ENCODE measurements at places on chromosomes 12 and 14. TPM values are rescaled to one million over a fixed set of nuclear protein-coding genes. Genes with fewer than 3 reads are reported as not detected.

DNA sequence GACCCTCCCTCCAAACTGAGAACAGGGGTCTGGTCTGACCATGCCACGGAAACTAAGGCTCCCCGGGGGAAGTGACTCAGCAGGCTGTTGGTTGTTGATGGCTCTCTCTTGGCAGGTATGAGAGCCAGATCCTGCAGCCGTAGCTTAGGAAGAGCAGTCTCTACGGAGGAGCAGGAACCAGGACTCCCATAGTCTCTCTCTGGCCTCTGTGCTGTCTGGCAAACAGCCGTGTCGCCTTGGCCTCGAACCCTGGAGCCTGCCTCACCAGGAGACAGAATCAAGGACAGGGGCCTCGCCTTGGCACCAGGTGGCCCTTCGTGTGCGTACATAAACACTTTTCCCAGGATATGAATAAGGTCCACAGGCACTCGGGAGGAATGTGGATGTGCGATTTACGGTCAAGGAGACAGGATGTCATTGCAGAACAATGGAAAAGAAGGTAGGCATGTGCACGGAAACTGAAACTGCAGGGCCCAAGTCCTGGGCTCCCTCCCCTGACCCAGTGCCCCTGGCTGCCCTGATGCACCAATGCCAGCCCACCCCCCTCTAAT is 7.9 kb downstream of the VWF start:
- DNase-seq = no peak
- H3K36me3 ChIP-seq = no peaks in the 10 kb centered on the region

DNA sequence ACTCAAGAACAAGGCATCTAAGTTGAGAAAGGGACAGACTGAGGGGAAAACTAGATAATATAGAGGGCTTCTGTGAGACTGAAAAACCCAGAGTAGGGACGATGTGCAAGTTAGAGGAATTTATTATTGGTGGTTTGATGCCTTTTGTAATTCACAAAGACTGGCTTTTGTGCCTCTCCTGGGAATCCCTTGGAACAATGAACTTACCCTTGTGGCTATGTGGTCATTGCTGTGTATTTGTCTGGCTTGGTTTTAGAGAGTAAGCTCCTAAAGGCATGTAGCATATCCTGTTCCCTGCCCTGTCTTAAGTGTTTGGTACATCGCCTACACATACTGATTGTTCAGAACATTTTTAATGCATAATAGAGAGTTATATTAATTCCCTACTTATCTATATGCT is 26.6 kb downstream of the DCN start:
- H3K27ac ChIP-seq = no peak overlapping the region
- DNase-seq = no peak
- no peak overlapping the region for H3K4me3 ChIP-seq
- H3K36me3 ChIP-seq = no peaks in the 10 kb centered on the region
- H3K4me1 ChIP-seq = no peaks in the 10 kb centered on the region

Gene NPFF
- total RNA-seq = not detected

- no peaks in the 10 kb centered on the region for H3K36me3 ChIP-seq
- H3K4me3 ChIP-seq = no peak overlapping the region
- DNase-seq = no peak
- H3K27me3 ChIP-seq = no peaks in the 10 kb centered on the region
- peaks cover 6% of the 10 kb centered on the region for H3K4me1 ChIP-seq
- no peak overlapping the region for H3K27ac ChIP-seq
Measured at GRCh38 chr14:95311752-95312151, 8.0 kb downstream of the CLMN start.
